Fibroblast of villous mesenchyme (primary cell): ENCODE measurements at places on chromosomes 16 and 17. TPM values are rescaled to one million over a fixed set of nuclear protein-coding genes. Genes with fewer than 3 reads are reported as not detected.
A peak's percentile ranks its signal among the peaks of the same experiment; 100 is the strongest.

DNA sequence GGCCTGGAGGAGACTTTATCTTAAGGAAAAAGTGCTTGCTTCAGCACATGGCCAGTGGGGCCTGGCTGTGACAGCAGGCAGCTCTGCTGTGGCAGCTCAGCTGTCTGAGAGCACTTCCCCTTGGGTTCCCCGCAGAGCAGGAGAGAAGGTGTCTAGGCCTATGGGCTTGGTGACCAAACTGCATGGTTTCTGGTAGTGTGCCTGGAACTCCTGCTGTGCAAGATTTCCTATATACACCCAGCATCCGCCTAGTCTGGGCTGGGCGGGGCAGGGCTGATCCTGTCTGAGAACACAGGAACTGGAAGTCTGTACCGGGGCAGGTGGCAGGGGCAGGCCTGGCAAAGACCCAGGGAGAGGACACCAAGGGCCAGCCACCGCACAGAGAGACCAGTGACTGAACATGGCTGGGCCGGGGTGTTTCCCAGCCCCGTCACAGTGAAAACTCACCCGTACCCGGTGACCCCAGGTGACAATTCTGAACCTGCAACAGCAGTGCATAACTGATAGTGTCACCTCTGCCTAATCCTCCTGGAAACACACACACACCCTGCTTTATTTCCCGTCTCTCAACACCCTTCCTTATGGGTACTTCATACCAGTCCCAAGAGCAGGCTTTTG, 39.3 kb downstream of the CHD9 start:
- no peak for DNase-seq

- DNase-seq = no peak
Observed at GRCh38 chr17:4497101-4497824, 1.4 kb upstream of the SPNS2 start.

GRCh38 chr16:3021449-3022207, 1.5 kb downstream of the TNFRSF12A start:
- peak; percentile 80 for DNase-seq

DNA sequence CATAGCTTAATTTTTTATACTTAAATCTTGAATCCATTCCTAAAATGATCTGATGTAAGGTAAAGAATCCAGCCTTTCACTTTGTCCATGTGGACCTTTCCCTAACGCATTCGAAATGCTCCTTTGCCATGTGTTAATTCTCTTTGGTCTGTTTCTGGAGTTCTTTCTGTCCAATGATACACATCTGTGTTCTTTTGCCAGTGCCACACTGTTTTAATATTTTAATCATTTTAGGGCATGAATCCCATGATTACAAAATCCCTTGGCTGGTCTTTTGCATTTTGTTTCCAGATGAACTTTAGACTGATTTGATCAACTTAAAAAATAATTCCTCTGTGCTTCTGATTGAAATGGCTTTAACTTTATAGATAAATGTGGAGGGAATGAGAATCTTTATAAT, 74.1 kb downstream of the NTN1 start:
- DNase-seq = no peak

Gene GH1
- total RNA-seq = not detected in 2 replicates

DNA sequence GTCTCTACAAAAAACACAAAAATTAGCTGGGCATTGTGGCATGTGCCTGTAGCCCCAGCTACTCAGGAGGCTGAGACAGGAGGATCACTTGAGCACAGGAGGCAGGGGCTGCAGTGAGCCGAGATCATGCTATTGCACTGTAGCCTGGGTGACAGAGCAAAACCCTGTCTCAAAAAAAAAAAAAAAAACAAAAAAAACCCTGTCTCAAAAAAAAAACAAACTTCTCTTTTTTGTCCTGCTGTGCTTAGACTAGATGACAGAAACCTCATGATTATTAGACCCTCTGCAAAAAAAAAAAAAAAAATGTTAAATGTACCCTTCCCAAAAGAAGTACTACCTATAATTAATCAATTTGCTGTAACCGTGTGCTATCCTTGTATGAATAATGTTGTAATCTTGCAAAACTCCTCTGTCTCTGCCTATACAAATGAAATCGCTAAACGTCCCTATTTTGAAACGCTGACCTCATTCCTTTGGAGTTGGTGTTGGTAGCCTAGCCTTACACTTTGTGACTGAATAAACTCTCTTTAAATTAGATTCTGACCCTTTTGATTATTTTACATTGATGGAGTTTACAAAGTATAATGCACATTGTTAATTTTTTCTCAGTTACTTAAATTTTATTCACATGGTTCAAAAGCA, 13.6 kb upstream of the DHRS7B start:
- DNase-seq = no peak

DNA sequence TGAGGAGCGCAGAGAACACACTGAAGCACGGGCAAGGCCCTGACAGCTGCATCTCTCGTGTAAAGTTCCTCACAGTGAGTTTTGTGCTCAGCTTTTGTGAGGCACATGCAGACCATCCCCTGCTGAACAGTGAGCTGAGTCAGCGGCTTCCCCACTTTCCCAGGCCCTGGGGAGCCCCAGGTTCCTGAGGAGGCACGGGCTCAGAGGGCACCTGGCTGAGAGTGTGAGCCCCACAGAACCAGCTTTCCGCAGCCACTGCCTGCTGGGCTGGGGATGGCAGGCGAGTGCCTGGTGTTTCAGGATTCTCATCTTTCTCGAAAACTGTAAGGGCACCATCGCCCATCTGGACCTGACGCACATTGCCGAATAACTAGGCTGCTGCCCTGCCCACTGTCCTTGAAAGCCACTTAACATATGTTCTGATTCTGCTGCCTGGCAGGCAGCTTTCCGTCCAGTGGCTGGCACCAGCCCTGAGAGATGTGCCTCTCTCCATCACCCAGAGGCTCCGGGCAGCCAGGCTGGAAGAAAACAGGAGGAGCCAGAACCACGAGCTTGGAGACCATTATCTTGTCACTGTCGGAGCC, 266.7 kb upstream of the FOXF1 start:
- DNase-seq = no peak

DNA sequence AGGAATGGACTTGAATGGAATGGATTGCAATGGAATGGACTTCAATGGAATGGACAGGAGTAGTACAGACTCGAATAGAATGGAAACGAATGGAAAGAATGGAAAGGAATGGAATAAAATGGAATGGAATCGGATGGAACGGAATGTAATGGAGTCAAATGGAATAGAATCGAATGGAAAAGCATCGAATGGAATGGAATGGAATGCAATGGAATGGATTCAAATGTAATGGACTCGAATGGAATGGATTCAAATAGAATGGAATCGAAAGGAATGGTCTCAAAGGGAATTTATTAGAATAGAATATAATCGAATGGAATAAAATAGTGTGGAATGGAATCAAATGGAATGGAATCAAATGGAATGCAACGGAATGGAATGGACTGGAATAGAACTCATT, 484.9 kb upstream of the WSB1 start:
- peak; percentile 15 for DNase-seq

- no peak for DNase-seq
Observed at GRCh38 chr17:9146064-9146463, 124.8 kb downstream of the NTN1 start.

DNA sequence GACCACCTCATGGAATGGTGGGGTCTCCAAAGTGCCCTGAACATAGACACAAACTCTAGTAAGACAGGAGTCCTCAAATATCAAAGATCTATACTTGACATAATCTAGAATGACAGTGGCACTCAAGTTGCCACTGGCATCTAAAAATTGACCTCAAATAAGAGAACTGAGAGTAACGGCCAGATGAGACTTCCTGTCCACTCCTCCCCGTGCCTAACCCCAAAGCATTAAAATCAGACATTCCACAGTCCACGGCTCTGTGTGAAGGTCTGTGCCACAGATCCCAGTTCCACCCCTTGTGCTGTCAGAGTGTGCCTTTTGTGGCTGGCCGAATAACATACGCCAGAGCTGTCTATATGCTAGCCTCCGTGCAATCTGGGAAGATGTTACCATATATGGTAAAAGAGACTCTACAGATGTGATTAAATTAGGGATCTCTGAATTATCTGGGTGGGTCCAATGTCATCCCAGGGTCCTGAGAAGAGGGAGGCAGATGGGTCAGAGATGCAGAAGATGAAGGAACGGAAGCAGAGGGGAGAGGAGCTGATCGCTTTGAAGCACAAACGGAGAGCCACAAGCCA, 21.0 kb upstream of the EVPL start:
- DNase-seq = no peak

Gene WFIKKN2
- under 0.01 TPM in 2 replicates for total RNA-seq

GRCh38 chr16:20940871-20941635, 40.5 kb downstream of the LYRM1 start:
- DNase-seq = no peak

DNA sequence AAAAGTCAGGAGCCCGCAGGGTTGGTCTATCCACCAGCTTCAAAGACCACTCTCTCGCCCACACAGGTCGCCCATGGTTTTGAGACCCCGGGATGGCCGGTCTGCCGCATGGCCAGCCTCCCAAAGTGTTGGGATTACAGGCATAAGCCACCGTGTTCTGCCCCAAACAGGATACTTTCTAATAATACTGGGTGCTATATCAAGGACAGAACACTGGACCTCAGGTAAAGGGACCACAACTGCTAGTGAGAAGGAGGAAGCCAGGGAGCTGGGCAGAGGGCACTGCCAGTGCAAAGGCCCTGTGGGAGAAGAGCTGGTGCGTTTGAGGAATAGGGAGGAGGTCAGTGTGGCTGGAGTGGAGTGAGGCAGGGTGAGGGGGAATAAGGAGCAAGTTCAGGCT, 34.1 kb downstream of the IL21R start:
- no peak for DNase-seq

- DNase-seq = no peak
Observed at GRCh38 chr17:68222606-68223005, 25.2 kb upstream of the AMZ2 start.

GRCh38 chr16:80265624-80266306, 275.0 kb upstream of the DYNLRB2 start:
- DNase-seq = peak; percentile 44

Gene ADAMTS18
- not detected in 2 replicates for total RNA-seq

GRCh38 chr16:15834502-15834901, 22.3 kb downstream of the MYH11 start:
- DNase-seq = no peak

- DNase-seq = no peak
Observed at GRCh38 chr17:7403727-7403976, 245 bp downstream of the TMEM256 start.

DNA sequence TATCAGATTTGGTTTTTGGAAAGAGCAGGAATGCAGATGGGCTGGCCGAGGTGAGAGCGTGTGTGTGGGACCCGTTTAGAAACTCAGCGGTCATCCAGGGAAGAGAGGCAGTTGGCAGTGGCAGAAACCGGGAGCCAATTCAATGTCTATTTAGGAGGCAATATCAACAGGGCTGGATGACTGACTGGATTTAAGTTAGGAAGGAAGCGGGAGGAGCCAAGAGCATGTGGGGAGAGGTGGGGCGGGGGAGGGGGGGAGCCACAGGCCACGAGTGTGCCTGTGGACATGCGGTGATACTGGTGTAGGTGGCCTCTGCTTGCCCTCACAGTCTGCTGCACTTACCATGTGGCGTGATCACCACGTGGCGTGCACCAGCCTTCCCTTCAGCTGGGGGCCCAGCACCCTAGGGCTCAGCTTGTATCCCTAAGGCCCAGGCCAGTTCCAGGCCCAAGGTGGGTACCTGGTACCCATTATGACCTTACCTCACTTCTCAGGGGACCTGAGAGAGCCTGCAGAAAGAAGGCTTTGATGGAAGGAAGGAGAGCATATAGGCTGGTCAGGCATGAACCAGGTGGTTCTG, 10.8 kb upstream of the TPPP3 start:
- DNase-seq = no peak

DNA sequence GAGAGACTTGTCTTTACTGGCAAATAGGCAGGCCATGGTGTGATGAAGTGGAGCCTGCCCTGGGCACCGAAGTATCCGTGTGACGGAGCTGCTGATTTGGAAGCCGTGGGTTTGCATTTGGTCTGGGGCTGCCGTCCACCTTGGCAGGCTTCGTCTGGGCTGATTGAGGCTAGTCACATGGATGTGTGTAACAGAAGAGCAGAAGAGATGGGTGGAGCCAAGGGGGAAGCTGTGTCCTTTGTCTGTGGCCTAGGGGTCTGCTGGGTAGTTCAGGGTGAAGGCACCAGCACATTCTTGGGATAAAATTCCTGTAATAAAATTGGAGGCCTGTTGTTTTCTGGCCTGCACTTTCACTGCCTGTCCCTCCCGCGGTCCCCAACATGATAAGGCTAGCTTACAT, 106.1 kb downstream of the AATF start:
- no peak for DNase-seq

GRCh38 chr16:73064994-73065545, 17.1 kb upstream of the ZFHX3 start:
- DNase-seq = no peak

DNA sequence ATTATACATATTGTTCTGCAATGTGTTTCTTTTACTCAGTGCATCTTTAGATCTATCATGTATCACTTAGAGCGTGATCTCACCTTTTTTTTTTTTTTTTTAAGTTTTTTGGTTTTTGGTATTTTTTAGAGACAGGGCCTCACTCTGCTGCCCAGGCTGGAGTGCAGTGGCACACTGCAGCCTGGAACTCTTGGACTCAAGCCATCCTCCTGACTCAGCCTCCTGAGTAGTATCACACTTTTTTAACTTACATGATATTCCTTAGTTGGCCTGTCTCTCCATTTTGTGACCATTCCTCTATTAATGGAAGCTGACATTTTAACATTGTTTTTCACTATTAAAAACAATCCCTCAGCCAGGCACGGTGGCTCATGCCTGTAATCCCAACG, 4.7 kb upstream of the MPO start:
- no peak for DNase-seq

DNA sequence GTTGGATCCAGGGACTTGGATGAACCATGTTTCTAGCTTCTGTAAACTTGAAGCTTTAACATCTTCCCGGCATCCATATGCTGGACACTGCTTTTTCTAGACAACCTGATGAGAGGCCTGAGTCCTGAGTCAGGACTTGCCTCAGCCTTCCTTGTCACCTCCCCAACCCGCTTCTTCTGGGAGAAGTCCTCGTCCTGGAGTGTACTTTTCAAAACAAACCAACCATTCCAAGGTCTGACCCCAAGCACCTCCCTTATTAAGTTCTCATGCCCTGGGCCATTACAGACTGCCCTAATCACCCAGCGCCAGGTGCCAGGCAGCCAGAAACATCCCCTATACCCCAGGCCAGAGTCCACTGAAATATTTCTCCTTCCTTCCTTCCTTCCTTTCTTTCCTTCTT, 59.4 kb downstream of the CLEC19A start:
- DNase-seq = no peak

Gene SLC7A6OS
- total RNA-seq = 14.2 and 16.8 TPM in 2 replicates

Gene SCN4A
- under 0.01 TPM in 1 of 2 replicates, not detected in the other for total RNA-seq

Gene TPSAB1
- not detected in 2 replicates for total RNA-seq

Gene MYL4
- not detected in 2 replicates for total RNA-seq

GRCh38 chr17:27800522-27800921, at the start of gene NOS2:
TSS of gene NOS2 (minus strand) at chr17:27800529. CDS start at chr17:27798809, 1,720 bp downstream.
- DNase-seq = no peak

- DNase-seq = peak; percentile 80
Observed at GRCh38 chr17:37848690-37849616, 75.3 kb upstream of the TBC1D3K start.

- peak; percentile 12 for DNase-seq
Observed at GRCh38 chr17:12053552-12053951, 32.9 kb downstream of the MAP2K4 start.

GRCh38 chr16:24049113-24049512, 207.0 kb upstream of the CACNG3 start:
- no peak for DNase-seq

GRCh38 chr17:62664336-62665120, 37.1 kb downstream of the MRC2 start:
- DNase-seq = no peak

Gene CHST5
- total RNA-seq = under 0.01 TPM in 1 of 2 replicates, not detected in the other

GRCh38 chr16:69618307-69618706, 52.5 kb downstream of the NFAT5 start:
- no peak for DNase-seq

Gene TBC1D16
- total RNA-seq = 32.8 and 44.8 TPM in 2 replicates
